T-cell (primary cell): ENCODE measurements at places on chromosomes 1 and 21.

- no peak overlapping the region for H3K27ac ChIP-seq
- no peak overlapping the region for H3K4me3 ChIP-seq
- no peak for DNase-seq
- no peaks in the 10 kb centered on the region for H3K36me3 ChIP-seq
- no peaks in the 10 kb centered on the region for H3K27me3 ChIP-seq
- H3K4me1 ChIP-seq, result no peaks in the 10 kb centered on the region
Measured at GRCh38 chr1:9444532-9444931, 94.7 kb upstream of the SLC25A33 start.

- no peak overlapping the region for H3K27ac ChIP-seq
- DNase-seq, result no peak
- H3K36me3 ChIP-seq, result no peaks in the 10 kb centered on the region
Measured at GRCh38 chr1:205587581-205587980, 44.2 kb downstream of the ELK4 start.

DNA sequence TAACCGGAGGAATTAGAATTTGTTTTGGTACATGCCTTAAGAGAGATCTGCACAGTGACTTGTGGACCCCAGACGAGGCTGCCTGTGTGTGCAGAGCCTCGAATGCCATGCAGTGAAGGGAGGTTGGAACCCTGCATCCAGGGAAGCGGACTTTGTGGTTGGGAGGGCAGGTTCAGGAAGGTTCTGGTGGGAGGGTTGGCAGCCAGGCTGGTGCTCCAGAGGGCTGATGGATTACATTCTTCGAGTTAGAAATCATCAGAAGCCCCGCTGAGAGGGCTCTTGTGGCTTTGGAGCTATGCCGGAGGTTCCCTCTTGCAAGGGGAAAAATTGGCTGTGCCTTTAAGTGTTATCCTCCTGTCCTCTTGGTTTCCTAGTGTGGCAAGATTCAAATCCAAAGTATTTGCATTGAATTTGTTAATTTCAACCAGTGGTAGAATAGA is 21.1 kb downstream of the ROR1 start:
- no peak overlapping the region for H3K27ac ChIP-seq
- H3K4me3 ChIP-seq, result no peak overlapping the region
- H3K36me3 ChIP-seq, result no peaks in the 10 kb centered on the region
- peaks cover 3% of the 10 kb centered on the region for H3K4me1 ChIP-seq
- no peak for DNase-seq
- H3K27me3 ChIP-seq, result peaks cover 3% of the 10 kb centered on the region

- H3K27me3 ChIP-seq, result no peaks in the 10 kb centered on the region
- H3K4me1 ChIP-seq, result no peaks in the 10 kb centered on the region
- H3K27ac ChIP-seq, result no peak overlapping the region
- no peak overlapping the region for H3K4me3 ChIP-seq
- H3K36me3 ChIP-seq, result peaks cover 4% of the 10 kb centered on the region
Measured at GRCh38 chr1:89943846-89944781, 50.8 kb upstream of the ZNF326 start.

GRCh38 chr1:164780863-164781262 is 221.9 kb downstream of the PBX1 start:
- no peaks in the 10 kb centered on the region for H3K4me1 ChIP-seq
- H3K4me3 ChIP-seq, result no peak overlapping the region
- peaks cover 3% of the 10 kb centered on the region for H3K27me3 ChIP-seq
- no peak overlapping the region for H3K27ac ChIP-seq
- no peak for DNase-seq

GRCh38 chr1:9384128-9384527 is 91.4 kb downstream of the SPSB1 start:
- no peak for DNase-seq
- no peaks in the 10 kb centered on the region for H3K36me3 ChIP-seq
- H3K4me1 ChIP-seq, result no peaks in the 10 kb centered on the region
- no peak overlapping the region for H3K27ac ChIP-seq
- H3K27me3 ChIP-seq, result peaks cover 33% of the 10 kb centered on the region
- H3K4me3 ChIP-seq, result no peak overlapping the region

DNA sequence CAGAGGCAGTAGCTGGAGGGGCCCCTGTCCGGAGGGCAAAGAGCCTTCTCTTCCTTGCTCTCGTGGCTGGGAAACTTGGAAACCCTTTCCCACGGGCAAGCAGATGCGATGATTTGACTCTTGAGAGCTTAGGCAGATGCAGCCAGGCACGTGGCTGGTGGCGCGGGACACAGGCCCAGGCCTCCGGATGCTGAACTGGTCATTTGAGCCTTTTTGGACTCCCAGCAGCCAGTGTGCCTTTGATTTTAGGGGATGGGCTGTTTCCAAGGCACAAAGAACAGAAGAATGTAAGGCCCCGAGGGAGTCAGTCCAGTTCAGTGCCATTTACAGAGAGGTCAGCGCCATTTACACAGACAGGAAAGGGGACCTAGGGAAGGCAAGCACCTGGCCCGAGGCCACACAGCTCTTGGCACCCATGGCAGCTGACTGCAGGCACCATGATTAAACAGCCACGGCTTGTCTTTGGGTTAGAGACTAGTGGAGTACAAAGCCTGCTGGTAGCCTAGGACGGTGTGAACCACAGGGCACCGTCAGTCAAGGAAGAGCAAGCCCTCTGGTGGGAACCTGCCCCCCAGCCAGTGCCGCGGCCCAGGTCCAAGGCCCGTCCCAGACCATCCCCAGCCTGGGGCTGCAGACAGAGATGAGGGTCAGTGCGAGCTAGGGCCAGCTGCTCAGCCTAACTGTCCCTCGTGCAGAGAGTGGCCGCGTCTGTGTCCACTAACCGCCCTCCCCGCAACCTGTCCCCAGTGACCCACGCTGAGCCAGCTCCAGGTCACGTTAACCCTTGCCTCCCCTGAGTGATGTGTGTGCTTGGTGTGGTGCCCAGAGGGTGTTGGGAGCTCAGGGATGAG is 20.4 kb upstream of the CCDC27 start:
- H3K4me1 ChIP-seq, result no peaks in the 10 kb centered on the region
- H3K27me3 ChIP-seq, result peaks cover 47% of the 10 kb centered on the region
- no peak overlapping the region for H3K4me3 ChIP-seq

DNA sequence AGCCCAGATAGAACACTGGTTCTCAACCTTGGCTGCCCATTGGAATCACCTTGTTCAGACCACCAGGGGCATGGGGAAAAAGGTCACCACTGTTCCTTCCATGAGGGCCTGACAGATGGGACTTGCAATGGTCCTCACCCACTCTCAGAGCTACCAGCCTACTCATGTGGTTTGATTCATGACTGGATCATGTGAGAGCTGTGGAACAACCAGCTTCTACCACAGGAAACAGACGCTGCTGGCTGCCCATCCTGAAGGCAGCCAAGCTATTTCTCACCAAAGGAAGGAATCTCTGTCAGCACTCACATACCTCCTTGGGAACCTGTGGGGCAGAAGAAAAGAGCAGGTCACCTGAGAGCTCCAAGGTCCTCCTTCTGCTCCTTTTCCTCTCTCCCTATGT is 53.6 kb downstream of the CAPN8 start:
- no peaks in the 10 kb centered on the region for H3K4me1 ChIP-seq
- H3K36me3 ChIP-seq, result no peaks in the 10 kb centered on the region
- H3K27ac ChIP-seq, result no peak overlapping the region
- no peaks in the 10 kb centered on the region for H3K27me3 ChIP-seq
- DNase-seq, result no peak
- H3K4me3 ChIP-seq, result no peak overlapping the region

DNA sequence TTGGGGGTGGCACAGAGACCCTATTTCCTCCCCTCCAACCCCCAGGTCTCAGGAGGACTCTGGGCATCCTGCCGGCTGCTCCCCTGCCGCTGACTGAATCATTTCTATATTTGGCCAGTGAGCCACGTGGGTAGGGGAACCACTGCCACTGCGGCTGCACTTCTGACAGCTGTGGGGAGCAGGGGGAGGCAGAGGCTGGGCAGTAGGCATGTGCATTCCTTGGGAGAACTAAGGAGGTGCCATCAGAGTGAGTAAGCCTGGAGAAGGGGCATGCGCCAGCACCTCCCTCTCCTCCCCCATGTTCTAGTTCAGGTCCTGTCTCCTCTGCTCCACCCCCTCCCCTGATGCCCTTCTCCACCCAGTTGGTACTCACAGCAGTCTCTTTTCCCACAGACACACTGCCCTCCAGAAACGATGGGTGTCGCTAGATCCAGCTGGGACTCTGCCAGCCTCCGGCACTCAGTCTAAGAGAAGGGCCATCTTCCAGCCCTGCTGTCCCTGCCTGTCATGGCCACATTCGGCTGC is 12.0 kb downstream of the PPFIA4 start:
- no peak overlapping the region for H3K27ac ChIP-seq
- no peak for DNase-seq
- no peak overlapping the region for H3K4me3 ChIP-seq
- H3K27me3 ChIP-seq, result no peaks in the 10 kb centered on the region
- no peaks in the 10 kb centered on the region for H3K36me3 ChIP-seq
- peaks cover 3% of the 10 kb centered on the region for H3K4me1 ChIP-seq

GRCh38 chr21:41662161-41662560 is 104.7 kb downstream of the RIPK4 start:
- no peaks in the 10 kb centered on the region for H3K36me3 ChIP-seq
- no peaks in the 10 kb centered on the region for H3K4me1 ChIP-seq
- no peak overlapping the region for H3K27ac ChIP-seq
- peaks cover 46% of the 10 kb centered on the region for H3K27me3 ChIP-seq
- no peak for DNase-seq

- H3K27me3 ChIP-seq, result no peaks in the 10 kb centered on the region
- no peak overlapping the region for H3K4me3 ChIP-seq
- no peak overlapping the region for H3K27ac ChIP-seq
- no peak for DNase-seq
Measured at GRCh38 chr1:108893141-108893530, 16.4 kb downstream of the GPSM2 start.

DNA sequence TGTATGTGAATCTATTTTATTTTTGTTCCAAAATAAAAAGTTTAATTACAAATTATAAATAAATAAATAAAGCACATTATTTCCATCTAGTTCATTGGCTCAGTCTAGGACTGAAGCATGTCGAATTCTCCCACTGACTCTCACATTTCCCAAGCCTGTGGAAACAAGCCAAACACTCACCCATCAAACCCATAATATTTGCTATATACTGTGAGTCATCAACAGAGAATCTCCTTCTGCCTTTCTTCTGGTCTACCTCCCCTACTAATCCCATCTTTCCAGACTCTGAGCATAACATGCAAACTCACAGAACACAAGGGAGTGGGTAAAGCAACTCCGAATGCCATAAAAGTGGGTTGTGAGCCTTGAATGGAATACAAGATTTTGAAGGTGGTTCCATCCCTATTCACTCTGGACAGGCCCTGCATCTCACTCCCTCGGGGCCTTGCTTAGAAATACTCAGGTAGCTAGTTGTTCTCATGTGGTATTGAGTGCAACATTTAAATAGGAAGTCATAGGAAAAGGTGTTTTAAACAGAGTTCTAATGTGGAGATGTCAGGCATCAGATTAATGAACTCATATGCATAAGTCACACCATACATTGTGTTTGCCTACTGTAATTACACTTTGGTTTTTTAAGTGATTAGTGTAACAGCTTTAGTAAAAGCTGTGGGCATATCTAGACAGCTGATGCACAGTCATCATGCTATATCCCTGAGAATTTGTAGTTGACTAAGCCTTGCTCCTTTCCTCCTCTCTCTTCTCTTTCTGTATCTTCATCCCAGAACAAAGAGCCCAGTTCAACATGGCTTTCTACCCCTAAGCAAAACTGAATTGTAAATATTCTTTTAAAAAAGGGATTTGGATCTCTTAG is 47.0 kb downstream of the F5 start:
- H3K4me3 ChIP-seq, result no peak overlapping the region
- no peak for DNase-seq
- H3K27me3 ChIP-seq, result no peaks in the 10 kb centered on the region
- H3K4me1 ChIP-seq, result no peaks in the 10 kb centered on the region
- H3K27ac ChIP-seq, result no peak overlapping the region

GRCh38 chr21:34939673-34940331 is 109.3 kb downstream of the RUNX1 start:
- H3K27me3 ChIP-seq, result no peaks in the 10 kb centered on the region
- H3K4me1 ChIP-seq, result peaks cover 37% of the 10 kb centered on the region
- no peak overlapping the region for H3K27ac ChIP-seq
- DNase-seq, result no peak
- H3K36me3 ChIP-seq, result peaks cover 4% of the 10 kb centered on the region

DNA sequence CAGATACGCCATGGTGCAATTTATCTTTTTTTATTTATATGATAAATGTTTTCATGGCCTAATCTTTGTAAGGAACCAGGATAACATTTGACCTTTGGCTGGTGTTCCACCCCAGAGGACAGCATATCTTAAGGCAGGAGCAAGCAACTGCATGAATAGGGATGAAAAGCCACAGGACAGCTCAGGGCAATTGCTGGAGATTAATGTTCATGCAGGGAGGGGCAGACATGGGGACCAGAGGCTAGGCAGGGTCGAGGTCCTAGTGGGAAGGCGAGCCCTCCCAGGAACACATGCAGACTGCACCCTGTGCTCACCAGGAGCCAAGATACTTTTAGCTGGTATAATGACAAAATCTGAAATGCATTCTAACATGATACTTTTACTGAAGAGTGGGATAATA is 74.4 kb upstream of the HAO2 start:
- H3K36me3 ChIP-seq, result no peaks in the 10 kb centered on the region
- peaks cover 5% of the 10 kb centered on the region for H3K27me3 ChIP-seq
- peaks cover 4% of the 10 kb centered on the region for H3K4me1 ChIP-seq
- H3K4me3 ChIP-seq, result no peak overlapping the region
- DNase-seq, result no peak
- no peak overlapping the region for H3K27ac ChIP-seq

- H3K27ac ChIP-seq, result no peak overlapping the region
- no peak for DNase-seq
- H3K27me3 ChIP-seq, result no peaks in the 10 kb centered on the region
- no peaks in the 10 kb centered on the region for H3K36me3 ChIP-seq
Measured at GRCh38 chr1:84412316-84412942, 14.1 kb downstream of the DNASE2B start.

- H3K4me1 ChIP-seq, result peaks cover 19% of the 10 kb centered on the region
- H3K36me3 ChIP-seq, result peaks cover 93% of the 10 kb centered on the region
- H3K27me3 ChIP-seq, result no peaks in the 10 kb centered on the region
- no peak overlapping the region for H3K4me3 ChIP-seq
- H3K27ac ChIP-seq, result peak overlapping the region; percentile 18
Measured at GRCh38 chr1:92839442-92839841, 7.6 kb downstream of the RPL5 start.

DNA sequence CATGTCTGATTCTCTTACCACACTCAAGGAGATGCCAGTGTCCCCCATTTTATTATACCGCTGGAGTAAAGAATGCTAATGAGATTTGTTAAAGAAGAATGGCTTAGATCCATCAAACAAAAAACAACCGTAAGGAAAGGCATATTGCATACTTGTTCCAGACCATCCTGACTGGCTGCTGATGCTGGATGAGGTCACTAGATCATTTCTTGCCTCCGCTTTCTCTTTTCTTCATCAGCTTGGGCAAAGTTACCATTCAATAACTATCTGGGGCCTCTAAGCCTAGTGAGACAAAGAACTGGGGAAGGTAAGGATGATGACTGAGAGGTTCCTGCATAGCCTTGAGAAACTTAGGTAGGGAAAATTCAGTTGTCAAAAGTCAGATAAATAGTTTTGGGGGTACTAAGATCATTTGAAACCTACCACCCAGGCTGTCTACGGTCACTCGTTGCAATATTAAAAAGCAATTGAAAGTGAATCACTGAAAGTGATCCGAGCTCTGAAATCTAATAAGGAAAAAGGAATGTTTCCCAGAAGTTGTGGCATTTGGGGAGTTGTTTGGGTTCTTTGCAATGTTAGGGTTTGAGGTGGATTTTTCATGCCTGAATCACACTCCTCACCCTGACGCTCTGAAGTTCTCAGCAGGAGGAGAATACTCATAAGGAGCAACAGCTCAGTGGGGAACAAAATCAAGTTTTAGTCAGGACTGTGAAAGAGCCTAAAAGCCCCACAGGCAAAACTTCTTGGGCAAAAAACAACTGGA is 176.8 kb downstream of the HHIPL2 start:
- H3K4me3 ChIP-seq, result no peak overlapping the region
- H3K27ac ChIP-seq, result no peak overlapping the region
- DNase-seq, result no peak
- H3K4me1 ChIP-seq, result no peaks in the 10 kb centered on the region
- no peaks in the 10 kb centered on the region for H3K27me3 ChIP-seq
